ENCODE measurements at places on chromosomes 7 and 10.
A peak's percentile ranks its signal among the peaks of the same experiment; 100 is the strongest.

DNA sequence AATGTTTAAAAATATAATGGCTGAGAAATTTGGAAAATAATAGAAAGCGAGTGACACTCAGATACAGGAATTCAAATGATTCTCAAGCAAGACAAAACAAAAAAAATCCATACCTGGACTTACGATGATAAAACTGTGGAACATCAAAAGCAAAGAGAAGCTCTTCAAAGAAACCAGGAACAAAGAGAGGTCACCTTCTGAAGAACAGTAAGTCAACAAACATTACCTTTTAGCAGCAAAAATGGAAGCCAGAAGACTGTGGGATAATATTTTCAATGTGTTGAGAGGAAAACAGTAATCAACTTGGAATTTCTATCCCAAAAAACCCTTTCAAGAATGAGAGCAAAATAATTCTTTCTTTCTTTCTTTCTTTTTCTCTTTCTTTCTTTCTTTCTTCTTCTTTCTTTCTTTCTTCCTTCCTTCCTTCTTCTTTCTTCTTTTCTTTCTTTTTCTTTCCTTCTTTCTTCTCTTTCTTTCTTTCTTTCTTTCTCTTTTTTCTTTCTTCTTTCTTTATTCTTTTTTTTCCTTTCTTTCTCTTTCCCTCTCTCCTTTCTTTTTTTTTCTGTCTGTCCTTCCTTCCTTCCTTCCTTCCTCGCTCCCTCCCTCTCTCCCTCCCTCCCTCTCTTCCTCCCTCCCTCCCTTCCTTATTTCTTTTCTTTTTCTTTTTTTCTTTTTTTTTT, 1.8 kb upstream of the CPA5 start:
- no peak for DNase-seq

DNA sequence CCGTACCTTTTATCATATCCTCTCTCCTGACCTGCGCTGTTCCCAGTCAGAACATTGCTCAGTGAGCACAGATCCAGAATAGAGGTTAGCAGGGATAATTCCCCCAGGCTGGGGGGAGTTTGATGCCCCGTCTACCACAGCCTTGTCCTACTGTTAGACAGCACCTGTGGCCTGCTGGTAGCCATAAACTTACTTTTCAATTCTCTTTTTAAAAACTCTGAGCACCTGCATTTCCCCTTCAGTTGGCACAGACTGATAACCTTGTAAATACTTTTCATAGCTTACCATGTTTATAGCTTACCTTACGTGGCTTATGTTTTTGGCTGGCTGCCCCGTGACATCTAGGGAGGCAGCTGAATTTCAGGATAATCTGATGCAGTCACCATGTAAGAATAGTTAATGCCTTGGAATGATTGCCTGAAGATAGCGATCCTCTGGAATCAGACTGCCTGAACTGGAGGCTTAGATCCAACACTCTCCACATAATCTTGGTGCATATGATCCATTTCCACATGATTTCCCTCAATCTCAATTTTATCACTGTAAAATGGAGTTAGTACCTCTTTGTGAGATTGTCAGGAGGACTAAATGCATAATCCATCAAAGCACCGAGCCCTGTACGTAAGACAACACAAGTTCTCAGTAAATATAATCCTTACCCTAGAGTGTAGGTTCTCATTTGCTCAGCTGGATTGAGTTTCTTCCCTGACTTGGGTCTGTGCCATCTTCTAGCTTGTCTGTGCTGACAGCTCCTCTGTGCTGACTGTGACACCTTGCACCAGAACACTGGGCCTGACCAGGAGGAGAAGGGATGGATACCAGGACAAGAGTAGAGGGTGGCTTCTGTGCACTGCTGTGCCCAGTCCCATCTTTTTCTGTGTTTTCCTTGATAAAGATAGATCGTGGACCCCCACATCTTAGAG, 111.7 kb upstream of the GJD4 start:
- DNase-seq: no peak

DNA sequence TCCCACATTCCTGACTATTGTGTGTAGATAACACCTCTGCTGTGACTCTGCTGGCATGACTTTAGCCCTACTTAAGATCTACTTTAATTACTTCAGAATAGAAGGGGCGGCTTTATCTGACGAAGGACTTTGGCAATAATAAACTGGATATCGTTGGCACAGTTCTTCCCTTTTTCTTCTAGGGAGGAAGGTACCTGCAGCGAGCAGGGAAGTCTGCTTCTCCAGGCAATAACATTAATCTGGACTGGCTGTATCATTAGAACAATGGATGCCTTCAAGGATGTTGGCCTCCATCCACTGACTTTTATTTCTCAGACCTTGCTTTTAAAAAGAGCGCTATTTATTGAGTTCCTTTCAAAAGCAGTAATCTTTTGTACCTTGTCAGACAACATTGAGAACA, 172.6 kb upstream of the THSD7A start:
- no peak for DNase-seq

DNA sequence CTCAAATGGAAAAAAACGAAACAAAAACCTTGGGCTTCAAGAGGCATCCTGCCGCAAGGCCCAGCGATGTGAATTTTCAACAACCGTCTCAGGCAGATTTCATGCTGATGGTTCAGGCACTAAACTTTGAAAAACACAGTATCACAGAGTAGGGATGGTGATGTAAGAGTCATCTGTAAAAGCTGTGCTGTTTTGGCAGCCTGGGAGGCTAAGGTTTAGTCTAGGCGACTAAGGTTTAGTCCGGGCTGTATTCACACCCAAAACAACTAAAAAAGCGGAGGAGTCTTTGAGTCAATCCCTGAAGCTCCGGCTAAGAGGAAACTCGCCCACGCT, 420 bp upstream of the MINPP1 start:
- no peak for DNase-seq

GRCh38 chr10:5434017-5434753, 21.8 kb downstream of the NET1 start:
- DNase-seq: peak; percentile 14

DNA sequence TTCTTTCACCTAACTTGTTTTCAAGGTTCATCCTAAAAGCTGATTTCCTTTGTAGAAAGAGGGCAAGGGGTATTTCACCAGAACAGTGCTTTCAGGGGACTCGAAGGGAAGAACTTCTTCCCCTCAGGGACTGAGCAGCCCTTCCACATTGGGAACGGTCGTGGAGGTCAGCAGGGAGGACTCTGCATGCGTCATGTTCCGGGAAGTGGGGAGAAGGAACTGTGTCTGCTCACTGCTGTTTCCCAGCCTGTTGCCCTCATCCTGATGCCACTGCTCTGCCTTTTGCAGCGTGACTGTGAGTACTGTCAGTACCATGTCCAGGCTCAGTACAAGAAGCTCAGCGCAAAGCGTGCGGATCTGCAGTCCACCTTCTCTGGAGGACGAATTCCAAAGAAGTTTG, 27.2 kb downstream of the MCM10 start:
- no peak for DNase-seq

DNA sequence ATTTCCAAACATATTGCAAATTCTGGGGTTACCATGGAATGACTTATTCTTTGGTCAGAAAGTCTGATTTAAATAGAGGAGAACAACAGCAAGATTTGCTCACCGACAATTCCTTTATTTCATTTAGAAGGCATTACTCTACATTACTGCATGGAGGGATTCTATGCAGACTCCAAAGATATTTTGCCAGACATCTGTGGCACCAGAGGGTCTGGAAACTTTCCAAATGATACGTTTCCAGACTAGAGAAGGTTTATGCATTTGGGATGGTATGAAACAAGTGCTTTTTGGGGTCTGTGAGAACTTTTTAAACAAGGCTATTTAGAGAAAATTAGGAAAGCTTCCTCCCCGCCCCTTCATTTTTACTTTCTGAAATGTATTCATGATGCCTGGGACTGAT, 125.3 kb downstream of the SAMD9 start:
- no peak for DNase-seq

DNA sequence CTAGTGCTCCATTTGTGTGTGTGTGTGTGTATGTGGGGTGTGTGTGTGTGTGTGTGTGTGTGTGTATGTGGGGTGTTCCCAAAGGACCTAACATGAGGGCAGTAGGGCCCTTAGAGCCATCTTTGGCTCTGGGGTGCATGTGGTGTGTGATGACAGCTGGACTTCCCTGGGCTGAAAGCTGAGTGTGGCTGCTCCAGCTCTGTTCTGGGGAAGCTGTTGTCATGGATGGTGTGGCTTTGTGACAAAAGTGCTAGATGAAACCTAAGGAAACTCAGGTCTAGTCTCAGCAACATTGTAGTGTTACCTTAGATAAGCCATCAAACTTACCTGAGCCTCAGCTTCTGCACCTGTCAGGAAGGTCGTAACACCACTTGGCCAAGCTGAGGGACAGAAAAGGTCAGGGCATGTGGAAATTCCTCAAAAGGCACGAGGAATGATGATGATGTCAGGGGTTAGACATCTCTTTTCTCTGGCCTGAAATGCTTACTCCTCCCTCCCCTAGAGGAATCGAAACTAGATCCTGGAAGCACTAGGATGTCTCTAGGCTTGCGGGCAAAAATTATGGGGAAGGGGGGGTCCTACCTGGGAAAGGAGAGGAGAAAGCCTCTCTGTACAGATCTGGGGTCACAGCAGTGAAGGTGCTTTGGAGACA, 115.4 kb downstream of the RPS24 start:
- no peak for DNase-seq

GRCh38 chr7:126685596-126685995, 567.1 kb downstream of the GRM8 start:
- DNase-seq: no peak

DNA sequence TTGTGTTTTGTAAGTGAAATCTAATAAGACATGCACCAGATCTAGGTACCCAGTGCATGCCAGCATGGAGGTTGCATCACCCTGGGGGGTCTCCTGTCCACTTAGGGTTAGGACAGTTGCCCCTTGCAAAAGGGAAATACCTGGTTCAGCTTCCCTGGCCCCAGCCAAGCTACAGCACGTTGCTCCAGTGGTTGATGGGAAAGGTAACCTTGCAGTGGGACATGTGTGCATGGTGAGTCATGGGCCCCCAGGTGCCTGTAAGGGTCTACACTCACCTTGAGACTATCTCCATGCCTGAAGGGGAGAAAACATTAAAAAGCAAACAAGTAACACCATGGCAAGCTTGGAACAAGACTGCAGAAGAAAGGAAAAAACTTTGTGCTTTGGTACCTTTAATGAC, 143.9 kb downstream of the LSM5 start:
- DNase-seq: no peak
